Non-pigmented ciliary epithelial cell (primary cell): ENCODE measurements at places on chromosomes 1 and 21.

DNA sequence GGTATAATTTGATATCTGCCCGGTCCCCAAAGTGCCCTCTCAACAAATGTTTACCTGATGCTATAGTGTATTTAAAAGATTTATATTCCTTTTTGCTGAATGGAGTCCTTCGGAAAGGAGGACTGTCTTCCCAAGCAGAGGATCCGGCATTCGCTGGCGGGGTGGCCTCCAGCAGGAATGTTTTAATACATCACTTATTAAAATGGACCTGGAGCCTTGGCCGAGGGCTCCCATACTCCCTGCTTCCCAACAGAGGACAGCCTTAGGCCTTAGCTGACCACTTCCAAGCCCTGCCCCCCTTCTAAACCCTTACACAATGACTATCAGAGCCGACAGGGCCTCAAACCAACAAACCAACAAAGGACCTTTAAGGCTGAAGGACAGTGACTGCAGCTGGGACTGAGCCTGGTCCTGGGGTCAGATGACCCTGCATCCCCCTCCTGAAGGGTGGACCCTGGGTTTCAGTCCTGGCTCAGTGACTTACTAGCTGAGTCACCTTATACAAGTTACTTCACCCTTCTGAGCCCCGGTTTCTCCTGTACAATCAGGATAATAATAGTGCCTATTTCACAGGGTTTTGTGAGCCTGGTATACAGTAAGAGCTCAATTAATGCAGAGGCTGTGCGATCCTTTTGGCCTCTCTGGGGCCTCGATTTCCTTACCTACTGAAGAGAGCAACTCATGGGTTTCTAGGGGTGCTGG, 5.6 kb downstream of the CAMK2N1 start:
- DNase-seq: no peak

- DNase-seq: no peak
Observed at GRCh38 chr21:44613386-44614155, 1.7 kb downstream of the KRTAP10-8 start.

DNA sequence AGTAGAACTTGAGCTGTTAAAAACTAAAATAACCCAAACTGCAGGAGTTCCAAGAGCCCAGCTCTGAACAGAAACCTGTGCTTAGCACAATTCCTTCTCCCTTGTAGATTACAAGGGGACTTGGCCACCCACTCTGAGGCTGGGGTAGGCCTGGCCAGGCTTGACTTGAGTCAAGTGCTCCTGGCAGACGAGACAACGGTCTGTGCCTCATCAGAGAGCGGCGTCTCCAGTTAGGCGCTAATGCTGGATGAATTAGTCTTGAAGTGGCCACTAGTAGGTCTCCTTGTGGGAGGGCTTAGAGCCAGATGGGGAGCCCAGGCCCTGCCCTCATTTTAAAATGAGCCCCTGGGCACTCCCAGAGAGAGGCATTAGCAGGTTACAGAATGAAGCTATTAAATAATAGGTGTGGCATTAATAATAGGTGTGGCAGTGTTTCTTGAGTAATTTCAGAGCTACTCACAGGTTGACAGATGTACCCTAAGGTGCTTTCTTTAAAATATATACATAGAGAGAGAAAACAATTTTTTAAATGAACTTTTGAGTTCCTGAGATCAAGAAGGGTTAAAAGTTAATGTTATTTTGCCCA, 1.1 kb downstream of the EEIG2 start:
- DNase-seq: no peak

- DNase-seq: no peak
Observed at GRCh38 chr1:118363396-118363795, 178.4 kb upstream of the SPAG17 start.

DNA sequence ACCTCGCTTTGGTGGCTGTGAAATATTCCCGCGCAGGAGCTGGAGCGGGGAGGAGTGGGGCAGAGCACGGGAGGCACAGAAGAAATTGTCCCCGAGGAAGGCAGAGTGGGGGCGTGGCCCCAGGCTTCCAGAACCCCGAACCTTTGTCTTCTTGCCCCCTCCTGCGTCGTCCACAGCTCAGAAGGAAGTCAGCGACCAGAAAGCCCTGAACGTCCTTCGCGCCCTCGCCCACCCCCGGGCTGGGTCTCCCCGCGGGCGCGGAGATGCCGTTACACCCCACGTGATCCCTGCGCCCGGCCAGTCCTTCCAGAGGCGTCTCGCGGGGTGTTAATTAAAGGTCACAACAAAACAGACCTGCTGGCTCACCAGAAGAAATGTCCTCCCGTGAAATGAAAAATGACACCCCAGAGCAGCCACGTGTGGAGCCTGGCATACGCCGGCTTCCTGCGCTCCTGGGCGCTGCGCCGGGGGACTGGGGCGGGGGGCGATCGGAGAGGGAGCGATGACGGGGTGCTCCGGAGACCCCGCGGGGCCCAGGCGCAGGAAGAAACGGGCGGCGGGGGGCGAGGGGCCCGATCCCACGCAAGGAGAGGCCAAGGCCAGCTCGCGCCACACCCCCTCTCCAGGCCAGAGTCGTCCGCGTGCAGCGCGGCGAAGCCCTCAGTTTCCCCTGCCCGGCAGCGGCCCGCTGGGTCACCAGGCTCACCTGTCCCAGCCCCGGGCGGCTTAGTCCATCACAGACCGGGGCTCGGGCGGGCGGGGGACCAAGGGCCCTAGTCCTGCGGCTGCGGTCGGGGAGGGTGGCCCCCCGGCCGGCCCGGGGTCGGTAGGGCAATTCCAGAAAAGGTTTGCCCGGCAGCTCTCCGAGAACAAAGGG, 995 bp upstream of the KIF26B start:
- DNase-seq: no peak

- no peak for DNase-seq
Observed at GRCh38 chr1:223704921-223705878, 7.1 kb upstream of the CAPN2 start.

DNA sequence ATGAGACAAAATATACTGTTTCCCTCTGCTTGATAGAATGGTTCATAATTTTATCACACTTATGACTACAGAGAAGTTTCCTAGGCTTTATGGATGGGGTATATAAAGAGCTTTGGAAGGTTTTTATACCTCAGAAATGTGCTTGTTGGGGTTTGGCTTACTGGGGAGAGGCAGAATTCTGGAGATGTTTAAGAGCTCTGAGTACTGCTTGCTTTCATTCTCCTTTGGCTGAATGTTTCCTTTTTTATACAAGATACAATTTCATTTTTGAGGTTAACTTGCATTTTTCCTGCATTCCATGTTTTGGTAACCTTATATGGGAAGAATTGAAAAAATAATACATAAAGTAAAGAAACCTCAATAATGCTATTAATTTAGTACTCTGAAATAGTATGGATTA, 157.7 kb upstream of the COL11A1 start:
- DNase-seq: no peak

DNA sequence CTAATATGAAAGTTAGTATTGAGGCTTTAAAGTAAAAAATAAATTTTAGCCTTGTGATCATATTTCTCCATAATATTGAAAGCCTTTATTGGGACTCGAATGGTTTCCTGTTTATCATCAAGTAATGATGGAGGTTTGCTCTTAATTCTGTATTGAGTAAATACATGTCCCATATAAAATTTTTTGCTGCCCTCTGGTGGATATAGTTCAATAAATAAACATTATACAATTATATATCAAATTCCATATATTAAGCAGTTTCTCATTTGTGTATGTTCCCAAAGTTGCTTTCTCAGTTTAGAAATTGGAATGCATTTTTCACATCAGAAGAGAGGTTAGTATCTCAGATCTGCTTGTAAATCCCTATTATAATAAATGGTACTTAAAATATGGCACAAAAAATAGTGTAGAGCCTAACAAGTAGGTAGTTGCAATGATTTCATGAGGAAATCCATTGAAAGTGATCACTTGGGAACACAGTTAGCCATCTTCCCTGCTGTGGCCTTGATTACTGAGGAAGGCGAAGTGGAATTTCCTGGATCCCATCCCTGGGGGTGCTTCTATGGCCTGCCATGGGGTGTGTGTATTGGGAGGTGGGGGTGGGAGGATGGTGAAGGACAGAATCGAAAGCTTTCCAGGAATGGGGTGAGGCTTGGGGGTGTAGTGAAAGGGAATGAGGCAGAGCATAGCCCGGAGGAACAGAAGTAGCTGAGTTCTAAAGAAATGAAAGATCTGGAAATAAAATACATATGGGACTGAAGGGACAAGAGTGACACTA, 84.1 kb upstream of the C21orf91 start:
- DNase-seq: peak; percentile 5

- no peak for DNase-seq
Observed at GRCh38 chr1:18103788-18104421, 3.7 kb upstream of the IGSF21 start.

GRCh38 chr1:153429266-153430165, 13.2 kb downstream of the S100A7A start:
- DNase-seq: no peak
